GM23248 (cell line): ENCODE measurements at places on chromosomes 7 and 10.

DNA sequence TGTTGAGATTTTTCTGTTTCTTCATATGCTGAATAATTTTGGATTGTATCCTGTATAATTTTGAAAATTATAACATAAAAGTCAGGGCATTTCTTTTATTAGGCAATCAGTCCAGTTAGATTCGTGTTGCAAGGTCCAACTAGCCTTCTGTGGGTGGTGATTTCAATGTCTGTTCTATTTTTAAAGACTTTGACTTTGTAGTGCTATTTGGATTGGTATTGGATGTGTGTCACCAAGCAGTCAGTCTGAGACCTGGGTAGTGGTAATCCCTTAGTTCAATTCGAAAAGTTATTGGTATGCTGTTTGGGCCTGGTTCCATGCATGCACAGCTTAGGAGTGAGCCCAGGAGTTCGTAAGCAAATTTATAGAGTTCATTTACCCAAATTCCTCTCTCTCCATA lies 82.2 kb downstream of the EPDR1 start:
- DNase-seq: no peak

DNA sequence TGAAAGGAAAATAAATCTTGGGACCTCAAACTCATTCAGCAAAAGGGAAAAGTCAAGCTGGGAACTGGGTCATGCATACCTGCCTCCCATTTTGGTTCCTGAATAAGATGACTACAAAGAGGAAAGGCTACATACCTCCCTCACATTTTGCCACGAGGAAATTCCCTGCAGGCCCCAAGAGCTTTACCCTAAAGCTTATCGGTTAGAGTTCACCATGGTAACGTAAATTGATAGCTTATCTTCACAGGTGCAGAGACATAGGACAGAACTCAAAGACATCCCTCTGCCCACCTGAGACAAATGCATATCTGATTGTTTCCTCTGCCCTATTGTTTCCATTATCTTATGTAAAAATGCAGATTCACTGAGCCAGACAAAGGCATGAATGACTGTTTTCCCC lies 31.5 kb upstream of the GRB10 start:
- no peak for DNase-seq

DNA sequence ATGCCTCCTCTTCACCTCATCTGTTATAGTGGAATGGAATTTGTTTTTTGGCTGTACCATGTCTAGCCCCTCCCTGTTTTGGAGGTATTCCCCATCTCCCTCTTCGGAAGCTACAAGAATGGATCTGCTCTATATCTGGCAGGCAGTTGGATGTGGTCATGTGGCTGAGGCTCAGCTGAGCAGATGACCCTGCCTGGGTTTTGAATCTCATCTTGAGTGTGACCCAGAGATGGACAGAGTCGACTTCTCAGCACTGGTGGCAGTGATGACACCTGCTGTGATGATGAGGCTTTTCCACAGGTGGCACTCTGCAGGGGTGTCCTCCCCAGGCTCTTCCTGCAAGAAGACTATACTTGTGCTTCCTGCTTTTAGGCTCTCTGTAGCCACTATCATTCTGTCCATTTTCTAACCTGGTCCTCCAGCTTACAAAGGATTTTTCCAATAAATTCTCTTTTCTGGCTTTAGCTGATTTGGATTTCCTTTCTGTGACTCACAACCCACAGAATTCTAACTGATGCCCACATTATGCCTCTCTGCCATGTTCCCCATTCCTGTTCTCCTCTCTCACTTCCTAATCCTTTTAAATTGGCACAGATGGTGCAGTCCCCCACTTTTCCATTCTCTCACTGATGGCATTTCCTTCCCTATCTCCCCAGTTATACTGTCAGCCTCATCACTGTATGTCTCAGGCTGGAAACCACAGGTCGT lies 7.5 kb upstream of the ARHGAP22 start:
- peak; percentile 71 for DNase-seq

- no peak for DNase-seq
Measured at GRCh38 chr10:29150010-29150409, 138.9 kb upstream of the LYZL1 start.

- peak; percentile 83 for DNase-seq
Measured at GRCh38 chr10:96339956-96340904, 18.6 kb downstream of the OPALIN start.

- DNase-seq: no peak
Measured at GRCh38 chr7:134932707-134933370, 53.5 kb upstream of the AGBL3 start.

DNA sequence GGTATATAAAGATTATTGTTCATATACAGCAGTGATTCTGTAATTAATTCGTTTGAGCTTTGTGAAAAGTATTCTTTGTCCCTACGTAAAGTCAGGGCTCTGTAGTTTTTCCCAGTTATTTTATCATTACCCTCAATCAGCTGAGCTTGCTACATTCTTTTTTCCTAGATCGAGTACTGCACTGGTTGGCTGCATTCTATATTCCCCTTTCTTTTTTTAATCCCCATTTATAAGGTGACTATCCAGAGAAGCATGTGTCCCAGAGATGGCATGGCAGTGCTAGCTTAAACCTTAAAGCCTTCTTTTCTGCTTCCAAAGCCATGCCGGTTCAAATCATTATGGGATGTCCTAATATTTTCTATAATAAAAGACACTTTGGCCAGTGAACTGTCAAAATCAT lies 230.1 kb upstream of the CELF2 start:
- DNase-seq: peak; percentile 38
